Temporal lobe (tissue), 4 donors: ENCODE measurements at places on chromosomes 5 and 9. TPM values are rescaled to one million over a fixed set of nuclear protein-coding genes. Genes with fewer than 3 reads are reported as not detected.

The GRAMD2B gene
- 8.6 TPM for total RNA-seq

The LHX3 gene
- under 0.01 TPM for total RNA-seq

The RNF183 gene
- total RNA-seq = not detected

The TLX3 gene
- total RNA-seq = not detected

The NFIB gene
- 139 TPM for total RNA-seq

The ADAMTS12 gene
- 2.0 TPM for total RNA-seq

The OR1J2 gene
- not detected for total RNA-seq

The PCDHGA5 gene
- total RNA-seq = 11.3 TPM

The FOXD4L5 gene
- total RNA-seq = not detected
